HFF-Myc (cell line): ENCODE measurements at places on chromosomes 5 and 9.

GRCh38 chr5:18159331-18159730 is 525.1 kb downstream of the TAF11L14 start:
- DNase-seq, result no peak

GRCh38 chr5:66863243-66864170 is 267.3 kb downstream of the MAST4 start:
- no peak for DNase-seq

DNA sequence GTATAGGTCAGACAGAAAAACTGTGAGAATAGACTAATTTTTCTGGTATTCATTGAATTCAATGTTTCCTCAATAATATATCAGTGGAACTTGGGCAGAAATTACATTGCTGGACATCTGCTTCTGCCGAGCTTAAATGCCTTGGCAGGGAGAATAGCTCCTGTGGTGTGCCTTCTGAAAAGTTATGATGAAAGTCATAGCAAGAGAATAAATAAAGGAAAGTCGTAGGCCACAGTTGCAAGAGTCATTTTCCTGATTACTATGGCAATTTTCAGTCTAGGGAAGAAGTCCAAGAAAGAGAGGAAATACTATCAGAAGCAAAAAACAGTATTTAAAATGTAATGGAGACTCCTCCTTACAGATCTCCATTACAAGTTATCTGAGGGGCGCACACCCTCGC is 1596.1 kb upstream of the WWC1 start:
- no peak for DNase-seq

GRCh38 chr9:137620048-137620405 is 1.2 kb downstream of the EHMT1 start:
- no peak for DNase-seq

DNA sequence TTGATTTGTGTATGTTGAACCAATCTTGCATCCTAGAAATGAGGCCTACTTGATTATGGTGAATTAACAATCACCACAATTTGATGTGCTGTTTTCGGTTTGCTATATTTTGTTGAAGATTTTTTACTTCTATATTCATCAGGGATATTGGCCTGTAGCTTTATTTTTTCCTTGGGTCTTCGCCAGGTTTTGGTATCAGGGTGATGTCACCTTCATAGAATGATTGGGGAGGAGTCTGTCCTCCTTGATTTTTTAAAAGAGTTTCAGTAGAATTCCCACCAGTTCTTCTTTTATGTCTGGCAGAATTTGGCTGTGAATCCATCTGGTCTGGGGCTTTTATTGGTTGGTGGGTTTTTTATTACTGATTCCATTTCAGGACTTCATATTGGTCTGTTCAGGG is 115.2 kb downstream of the CPLANE1 start:
- DNase-seq, result no peak

GRCh38 chr5:66882606-66883227 is 286.5 kb downstream of the MAST4 start:
- DNase-seq, result no peak

- DNase-seq, result peak; percentile 2
Observed at GRCh38 chr9:135156525-135157510, 69.3 kb downstream of the OLFM1 start.

- DNase-seq, result no peak
Observed at GRCh38 chr5:139457653-139458306, 4.8 kb downstream of the ECSCR start.

- DNase-seq, result no peak
Observed at GRCh38 chr9:78026947-78027346, 4.7 kb downstream of the GNAQ start.

DNA sequence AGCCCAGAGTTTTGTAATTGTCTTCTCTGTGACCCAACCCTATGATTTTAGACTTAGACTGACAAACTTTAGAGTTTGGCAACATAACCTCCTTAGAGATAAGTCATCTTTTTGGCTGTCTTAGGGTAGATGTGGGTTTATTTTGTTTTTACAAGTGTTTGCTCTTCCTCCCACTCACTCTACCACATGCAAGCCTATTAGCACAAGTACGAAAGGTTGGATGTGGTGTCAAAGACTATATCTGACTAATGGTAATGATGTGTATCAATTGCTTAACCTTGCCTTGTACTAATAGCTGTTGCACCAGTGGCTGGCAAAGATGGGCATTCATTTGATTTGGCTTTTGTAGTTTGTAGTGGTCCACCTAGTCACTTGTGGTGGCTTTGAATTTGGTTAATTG is 46.5 kb downstream of the SLC25A46 start:
- DNase-seq, result no peak

DNA sequence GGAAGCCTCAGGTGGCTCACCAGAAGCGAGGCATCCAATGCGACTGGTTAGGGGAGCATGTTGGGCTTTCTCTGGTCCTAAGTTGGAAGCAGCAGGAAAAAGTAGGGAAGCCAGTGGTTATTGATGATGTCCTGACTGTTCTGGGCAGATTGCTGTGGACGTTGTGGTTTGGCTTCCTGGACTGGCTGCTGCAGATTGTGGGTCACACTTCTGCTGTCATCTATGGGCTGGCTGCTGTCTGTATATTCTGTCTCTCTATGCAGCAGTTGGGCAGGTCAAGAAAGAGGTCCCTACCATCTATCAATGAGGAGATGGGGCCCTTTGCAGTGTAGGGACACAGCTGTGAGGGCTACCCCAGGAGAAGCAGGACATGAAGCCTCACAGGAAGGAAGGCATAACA is 13.5 kb upstream of the MARCHF6 start:
- no peak for DNase-seq

GRCh38 chr9:2320114-2320513 is 301.5 kb upstream of the VLDLR start:
- DNase-seq, result no peak

DNA sequence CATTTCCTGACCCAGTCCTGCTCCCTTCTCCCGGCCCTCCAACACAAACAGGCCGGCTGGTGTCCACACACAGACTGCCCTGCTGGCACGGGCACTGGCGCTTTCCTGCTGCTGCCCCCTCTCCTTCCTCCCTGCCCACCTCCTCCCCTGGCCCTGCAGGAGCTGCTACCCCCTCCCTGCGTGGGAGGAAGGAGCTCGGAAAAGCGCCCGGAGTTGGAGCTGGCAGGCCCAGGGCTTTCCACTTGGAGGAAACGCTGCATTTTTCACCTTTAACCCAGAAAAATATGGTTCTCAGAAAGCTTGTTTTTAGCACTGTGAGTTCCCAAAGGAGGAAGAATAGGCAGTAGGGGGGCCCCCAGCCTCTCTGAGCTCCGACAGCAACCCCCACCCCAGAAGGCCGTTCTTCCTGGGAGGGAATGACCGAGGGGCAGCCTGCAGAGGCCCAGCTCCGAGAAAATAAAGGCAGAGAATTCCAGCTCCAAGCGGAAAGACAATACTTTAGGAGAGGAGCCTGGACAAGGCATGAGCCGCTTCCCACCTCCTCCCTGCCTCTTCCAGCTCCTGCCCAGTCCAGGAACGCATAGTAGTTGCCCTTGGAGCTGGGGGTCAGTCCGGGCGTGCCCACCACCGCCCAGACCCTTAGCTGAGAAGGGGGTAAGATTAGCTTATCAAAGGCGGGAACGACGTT is 88.9 kb downstream of the LIFR start:
- DNase-seq, result no peak

GRCh38 chr9:120932086-120932823 is 5.7 kb upstream of the TRAF1 start:
- no peak for DNase-seq

- DNase-seq, result no peak
Observed at GRCh38 chr9:128254362-128254761, 21.4 kb downstream of the GOLGA2 start.

DNA sequence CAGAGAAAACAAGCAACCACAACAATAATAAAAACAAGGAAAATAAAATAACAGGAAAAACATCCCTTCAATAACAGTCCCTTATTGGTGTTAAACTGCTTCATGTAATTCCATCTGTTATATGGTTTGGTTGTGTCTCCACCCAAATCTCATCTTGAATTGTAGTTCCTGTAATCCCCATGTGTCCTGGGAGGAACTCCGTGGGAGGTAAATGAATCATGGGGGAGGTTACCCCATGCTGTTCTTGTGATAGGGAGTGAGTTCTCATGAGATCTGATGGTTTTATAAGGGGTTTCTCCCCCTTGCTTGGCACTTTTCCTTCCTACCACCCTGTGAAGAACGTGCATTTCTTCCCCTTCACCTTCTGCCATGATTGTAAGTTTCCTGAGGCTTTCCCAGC is 369.8 kb downstream of the TMEM232 start:
- no peak for DNase-seq
